Fibroblast of skin of left quadriceps (primary cell): ENCODE measurements at places on chromosomes 1 and 21.

DNA sequence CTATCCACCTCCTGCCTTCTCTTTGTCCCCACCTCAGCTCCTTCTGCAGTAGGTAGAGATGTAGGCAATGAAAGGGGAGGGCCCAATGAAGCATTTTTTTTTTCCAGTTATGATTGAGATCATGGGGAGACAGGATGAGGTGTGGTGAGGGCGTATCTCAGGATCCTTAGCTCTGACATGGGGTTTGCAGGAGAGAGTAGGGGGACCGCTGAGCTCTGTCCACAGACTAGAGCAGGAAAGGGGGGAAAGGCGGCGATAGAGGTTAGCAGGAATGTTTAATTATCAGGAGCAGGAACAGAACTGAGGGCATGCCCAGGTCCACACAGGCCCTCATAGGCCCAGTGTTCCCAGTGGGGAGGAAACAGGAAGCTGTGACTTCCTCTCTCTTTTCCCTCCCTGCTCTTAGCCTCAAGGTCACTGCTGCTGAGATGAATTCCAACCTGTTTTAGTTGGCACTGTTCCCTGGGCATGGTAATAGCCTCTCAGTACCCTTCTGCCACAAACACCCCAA is 901 bp upstream of the RXFP4 start:
- no peak for DNase-seq

- no peak for DNase-seq
Observed at GRCh38 chr1:38953433-38953860, 11.8 kb upstream of the RHBDL2 start.

- peak; percentile 40 for DNase-seq
Observed at GRCh38 chr1:160261556-160261892, 825 bp downstream of the DCAF8 start.

DNA sequence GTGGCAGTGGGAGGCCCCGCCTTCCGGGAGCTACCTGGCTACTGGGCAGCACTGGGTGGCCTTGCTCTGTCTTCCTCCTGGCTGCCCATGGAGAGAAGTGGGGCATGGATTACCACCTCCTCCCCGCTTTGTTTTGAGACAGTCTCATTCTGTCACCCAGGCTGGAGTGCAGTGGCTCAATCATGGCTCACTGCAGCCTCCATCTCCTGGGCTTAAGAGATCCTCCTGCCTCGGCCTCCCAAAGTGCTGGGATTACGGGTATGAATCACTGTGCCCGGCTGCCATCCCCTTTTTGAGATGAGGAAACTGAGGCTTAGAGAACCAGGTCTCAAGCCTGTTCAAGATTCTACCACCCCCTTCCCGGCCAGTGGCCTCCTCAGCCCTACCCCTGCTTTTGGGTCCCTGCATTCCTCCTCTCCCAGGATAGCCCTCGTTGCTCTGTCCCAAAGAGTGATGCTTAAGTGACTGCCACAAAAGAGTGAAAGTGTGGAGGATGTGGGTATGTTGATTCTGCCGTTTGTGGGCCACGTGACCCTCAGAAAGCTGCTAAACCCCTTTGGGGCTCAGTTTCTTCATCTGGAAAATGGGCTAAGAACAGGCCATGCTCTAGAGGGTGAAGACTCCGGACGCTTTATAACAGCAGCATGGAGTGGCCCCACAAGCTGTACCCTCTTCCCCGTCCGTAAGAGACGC is 7.8 kb downstream of the HES3 start:
- DNase-seq, result no peak

DNA sequence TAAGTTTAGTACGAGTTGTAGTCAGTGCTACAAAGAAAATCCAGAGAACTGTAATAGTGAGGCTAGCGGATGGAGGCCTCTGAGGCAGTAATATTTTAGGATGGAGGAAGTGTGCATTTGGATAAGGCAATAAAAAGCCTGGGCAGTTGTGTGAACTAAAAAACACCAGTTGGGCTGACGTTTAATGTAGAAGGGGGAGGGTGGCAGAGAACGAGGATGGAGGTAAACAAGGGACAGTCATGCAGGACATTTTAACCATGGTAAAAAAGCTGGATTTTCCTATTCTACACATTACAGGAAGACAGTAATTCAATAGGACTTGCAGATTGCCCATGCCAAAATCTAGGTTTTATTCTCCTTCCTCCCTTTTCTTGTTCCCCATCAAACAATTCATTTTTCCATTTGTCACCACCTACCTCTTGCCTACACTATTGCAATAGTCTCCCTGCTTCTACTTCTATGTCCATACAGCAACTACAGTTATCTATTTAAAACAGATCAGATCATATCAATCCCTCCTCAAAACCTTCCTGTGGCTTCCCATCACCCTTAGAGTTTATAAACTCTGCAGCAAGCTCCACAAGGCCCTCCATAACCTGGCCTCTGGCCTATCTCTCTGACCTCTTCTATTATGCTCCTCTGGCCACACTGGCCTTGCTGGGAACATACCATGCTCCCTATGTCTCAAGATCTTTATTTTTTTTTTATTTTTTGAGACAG is 27.7 kb downstream of the ERO1B start:
- DNase-seq, result no peak
